ENCODE measurements at places on chromosomes 4 and X.

GRCh38 chr4:40842725-40843423, 93.1 kb downstream of the NSUN7 start:
- DNase-seq: no peak

DNA sequence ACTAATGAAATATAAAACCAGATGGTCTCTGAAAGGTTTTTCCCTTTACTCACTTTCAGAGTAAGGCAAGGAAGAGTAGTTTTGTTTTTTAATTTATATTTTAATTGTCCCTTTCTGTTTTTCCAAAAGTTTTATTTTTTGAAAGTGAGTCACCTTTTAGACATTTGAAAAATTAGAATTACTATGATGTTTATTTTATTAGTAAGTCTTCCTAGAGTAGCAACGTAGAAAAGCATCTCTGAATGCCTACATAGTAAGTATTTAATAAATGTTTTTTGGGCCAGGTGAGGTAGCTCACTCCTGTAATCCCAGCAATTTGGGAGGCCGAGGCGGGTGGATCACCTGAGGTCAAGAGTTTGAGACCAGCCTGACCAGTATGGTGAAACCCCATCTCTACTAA, 51.1 kb downstream of the TET2 start:
- DNase-seq: no peak

- no peak for DNase-seq
These were observed 164.3 kb downstream of the STPG2 start for GRCh38 chr4:97978791-97979488.

- no peak for DNase-seq
These were observed 543.5 kb downstream of the PDHA2 start for GRCh38 chr4:96383349-96383748.

DNA sequence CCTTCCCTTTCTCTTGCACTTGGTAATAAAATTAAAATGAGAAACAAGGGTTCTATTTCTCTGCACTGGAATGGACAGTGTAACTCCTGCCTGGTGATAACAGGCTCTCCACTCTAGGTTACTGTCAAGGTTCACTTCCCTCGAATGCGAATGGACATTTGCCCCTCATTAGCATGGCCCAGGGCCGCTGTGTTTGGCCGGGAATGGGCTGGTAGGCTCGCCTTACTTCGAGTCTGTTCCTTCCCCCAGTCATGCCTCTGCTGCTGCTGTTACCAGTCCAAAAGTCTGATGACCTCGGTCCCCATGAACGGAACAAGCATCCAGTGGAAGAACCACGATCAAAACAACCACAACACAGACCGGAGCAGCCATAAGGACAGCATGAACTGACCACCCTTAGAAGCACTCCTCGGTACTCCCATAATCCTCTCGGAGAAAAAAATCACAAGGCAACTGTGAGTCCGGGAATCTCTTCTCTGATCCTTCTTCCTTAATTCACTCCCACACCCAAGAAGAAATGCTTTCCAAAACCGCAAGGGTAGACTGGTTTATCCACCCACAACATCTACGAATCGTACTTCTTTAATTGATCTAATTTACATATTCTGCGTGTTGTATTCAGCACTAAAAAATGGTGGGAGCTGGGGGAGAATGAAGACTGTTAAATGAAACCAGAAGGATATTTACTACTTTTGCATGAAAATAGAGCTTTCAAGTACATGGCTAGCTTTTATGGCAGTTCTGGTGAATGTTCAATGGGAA, 61.5 kb downstream of the EDNRA start:
- DNase-seq: no peak

DNA sequence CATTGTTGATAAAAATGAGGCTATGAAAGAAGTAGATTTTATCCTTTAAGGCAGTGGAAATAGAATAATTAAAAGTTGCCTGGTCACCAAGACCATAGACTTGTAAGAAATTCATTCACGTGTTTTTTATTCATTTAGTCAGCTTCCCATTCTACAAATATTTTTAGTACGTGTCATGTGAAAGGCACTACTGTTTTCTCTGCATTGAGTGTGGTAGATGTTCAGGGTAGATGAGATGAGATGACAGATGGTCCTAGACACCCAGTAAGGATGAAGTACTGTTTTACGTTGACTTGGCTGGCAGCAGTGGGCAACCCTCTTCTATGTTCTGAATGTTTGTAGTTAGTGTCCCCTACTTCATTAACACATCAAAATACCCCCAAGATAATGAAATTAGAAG, 228.1 kb downstream of the ARHGAP24 start:
- no peak for DNase-seq

GRCh38 chr4:183540410-183541009, 35.7 kb downstream of the ING2 start:
- no peak for DNase-seq

DNA sequence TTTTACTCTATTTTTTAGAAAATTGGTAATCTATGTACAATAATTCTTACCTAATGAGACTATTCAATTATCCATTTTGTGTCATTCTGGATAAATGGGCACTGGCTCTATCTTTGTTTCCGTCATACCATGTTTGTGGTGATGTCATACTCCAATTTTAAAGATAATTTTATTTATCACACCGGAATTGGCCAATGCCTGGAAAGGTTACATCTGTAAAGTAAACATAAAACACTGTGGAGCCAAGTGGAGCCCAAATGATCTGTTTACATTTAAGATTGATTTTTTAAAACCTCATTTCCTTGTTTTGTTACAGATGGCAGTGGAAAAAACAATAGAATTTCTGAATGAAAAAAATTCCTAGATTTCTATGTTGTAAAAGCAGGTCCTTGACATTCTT, 120.2 kb upstream of the GPRIN3 start:
- no peak for DNase-seq

DNA sequence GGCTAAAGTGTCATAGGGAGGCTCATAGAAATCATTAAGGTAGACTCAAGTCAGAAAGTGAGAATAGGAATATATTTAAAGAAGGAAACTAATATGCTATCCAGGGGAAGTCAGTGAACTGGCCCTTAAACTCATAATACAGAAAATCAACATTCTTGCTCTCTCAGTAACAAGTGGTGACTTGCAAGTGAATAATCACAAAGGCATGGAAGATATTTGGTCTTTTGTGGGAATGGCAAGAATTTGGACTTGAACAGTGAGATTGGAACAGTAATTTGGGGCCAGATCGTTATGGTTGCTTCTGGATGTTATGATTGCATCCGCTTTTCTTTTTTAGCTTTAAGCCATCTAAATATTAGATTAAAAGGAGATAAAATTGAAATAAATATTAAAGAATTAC, 103.8 kb downstream of the TBC1D19 start:
- no peak for DNase-seq
